ENCODE measurements at places on chromosomes 7 and 10.

- no peak for DNase-seq
Observed at GRCh38 chr7:109821156-109821555, 1251.5 kb downstream of the DNAJB9 start.

GRCh38 chr10:133087045-133087678 lies 562 bp upstream of the ADGRA1 start:
- DNase-seq, result no peak

GRCh38 chr7:148340438-148341280 lies 249.9 kb upstream of the C7orf33 start:
- no peak for DNase-seq

DNA sequence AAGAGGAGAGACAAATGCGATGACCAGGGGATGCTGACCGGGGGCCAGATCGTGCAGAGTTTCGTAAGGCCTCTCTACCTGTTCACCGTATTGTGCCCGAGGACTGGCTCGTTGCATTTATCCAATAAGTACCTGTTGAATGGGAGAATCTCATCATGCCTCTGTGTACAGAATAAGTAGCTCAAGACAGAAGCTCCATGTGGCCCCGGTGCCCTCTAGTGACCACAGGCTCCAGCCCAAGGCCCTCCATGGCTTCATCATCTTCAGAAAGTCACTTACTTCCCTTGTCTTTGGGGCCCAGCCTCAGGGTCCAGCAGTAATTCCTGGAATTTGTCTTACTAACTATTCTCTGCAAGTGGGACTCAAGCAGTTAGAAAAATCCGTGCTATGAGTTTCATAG lies 151.0 kb downstream of the CHN2 start:
- peak; percentile 57 for DNase-seq

GRCh38 chr10:3427347-3427746 lies 254.8 kb upstream of the PITRM1 start:
- DNase-seq, result no peak

DNA sequence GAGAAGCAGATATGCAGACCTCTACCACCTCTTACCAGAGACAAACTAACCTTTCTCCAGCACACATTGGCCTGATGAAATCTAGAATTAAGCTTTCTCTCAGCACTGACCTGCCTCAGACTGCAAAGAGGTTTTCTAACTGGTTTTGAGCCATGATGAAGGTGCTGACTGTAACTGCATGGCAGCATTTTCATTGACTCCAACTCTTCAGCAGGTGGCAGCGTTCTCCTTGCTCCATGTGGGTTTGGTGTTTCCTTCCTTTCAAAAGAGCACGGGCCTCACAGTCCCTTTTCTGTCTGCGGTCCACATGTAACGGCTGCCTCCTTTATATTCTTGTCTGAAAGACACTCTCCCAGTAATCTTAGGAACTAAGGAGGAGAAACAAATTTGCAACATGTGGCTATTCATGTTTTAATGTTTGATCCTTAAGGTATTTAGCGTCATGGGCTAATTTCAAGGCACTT lies 12.6 kb downstream of the KLLN start:
- peak; percentile 36 for DNase-seq

- DNase-seq, result peak; percentile 22
Observed at GRCh38 chr10:124484661-124485060, 23.0 kb downstream of the LHPP start.

DNA sequence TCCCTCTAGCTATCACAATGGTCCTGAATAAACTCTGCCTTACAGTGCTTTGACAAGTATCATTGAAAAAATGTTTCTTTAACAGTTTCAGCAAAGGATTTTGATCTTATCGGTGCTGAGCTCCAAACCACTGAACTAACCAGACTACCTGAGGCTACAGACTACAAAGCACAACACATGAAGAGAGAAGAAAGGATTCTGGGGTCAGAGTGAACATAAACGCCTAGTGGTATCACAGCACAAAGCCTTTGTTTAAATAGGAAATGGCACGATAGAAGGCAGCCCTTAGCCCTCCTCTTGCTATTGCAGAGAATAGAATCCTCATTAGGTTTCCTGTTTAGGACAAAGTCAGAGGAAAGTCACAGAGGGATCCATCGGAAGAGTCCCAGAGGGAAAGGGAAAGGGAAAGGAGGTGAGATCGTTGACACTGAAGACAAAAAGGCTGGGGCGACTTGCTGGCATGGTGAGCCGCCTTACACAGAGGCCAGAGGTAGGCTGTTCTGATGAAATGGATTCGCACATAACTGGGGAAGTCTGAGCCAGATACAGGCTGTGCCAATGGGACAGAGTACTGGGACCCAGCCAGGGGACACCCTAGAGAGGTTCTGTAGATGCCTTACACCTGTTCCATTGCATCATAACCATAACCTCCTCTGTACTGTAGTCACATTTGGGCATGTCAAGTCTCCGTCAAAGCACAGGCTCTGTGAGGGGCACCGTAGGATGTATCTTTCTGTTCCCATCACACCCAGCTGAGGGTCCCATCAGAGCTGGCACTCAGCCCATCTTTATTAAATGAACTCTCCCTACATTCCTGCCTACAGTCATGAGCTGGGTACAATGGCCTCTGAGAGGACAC lies 71.5 kb downstream of the XPNPEP1 start:
- no peak for DNase-seq

- DNase-seq, result no peak
Observed at GRCh38 chr10:86359954-86360353, 6.6 kb downstream of the GRID1 start.

DNA sequence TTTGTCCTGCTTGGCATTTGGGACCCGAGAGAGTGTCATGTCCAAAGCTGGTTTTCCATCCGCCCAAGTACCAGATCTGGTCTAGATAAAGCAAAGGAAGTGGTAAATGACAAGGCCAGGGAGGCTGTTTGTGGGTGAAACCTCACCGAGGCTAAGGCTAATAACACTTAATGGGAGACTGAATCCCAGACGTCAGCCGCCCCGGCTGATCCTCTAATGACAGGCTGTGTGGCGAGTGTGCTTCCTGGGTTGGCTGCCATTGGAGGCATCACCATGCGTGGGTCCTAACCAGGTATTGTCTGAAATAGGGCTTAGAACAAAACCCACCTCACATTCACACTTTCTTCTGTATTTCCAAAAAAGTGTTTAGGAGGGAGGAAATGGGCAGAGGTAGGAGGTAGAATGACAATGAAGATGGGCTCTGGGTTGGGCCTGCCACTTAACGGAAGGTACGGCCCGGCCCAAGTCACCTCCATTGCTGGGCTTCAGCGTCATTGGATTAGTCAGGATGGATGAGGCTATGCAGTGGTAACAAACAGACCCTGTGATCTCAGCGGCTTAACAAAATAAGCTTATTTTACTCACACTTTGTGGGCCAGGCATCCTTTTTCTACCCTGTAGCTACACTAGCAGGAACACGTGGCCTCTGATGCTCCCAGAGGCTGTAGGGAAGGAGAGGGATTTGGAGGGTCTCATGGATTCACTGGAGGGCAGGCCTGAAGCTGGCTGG lies 59.7 kb downstream of the PROSER2 start:
- no peak for DNase-seq

DNA sequence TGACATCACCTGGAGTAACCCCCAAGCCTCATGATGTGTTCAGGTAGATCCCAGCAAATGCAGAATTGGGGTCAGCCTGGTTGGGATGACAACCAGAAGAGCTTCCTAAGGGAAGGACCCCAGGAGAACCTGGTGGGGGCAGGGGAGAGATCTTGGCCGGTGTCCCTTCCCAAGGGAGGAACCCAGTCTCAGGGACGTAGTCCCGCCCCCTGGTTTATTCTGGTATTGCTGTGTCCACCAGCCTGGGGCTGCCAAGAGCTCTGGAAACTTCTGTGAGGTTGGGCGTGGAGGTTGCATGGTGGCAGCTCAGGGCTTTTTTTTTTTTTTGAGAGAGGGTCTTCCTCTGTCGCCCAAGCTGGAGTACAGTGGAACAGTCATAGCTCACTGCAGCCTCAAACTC lies 19.4 kb downstream of the GTF2IRD1 start:
- no peak for DNase-seq

GRCh38 chr7:20030417-20030816 lies 186.8 kb downstream of the MACC1 start:
- no peak for DNase-seq

- no peak for DNase-seq
Observed at GRCh38 chr7:142176901-142177300, 65.4 kb downstream of the MGAM2 start.

DNA sequence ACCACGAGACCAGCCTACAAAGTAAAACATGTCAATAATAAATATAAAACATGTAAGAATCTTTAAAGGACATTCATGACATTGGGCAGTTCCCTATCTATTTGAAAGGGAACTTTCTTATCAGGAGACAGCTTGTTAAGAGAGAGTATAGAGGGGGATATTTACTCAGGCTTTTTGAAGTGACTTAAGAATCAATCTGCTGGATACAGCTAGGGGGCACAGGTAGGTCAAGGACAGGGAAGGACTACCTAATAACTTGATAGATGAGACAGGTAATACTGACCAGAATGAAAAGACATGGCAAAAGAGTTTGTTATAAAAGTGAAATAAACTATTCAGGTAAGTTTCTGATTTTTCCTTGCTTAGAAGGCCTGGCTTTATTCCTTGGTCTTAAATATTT lies 21.8 kb upstream of the LRRD1 start:
- DNase-seq, result no peak

DNA sequence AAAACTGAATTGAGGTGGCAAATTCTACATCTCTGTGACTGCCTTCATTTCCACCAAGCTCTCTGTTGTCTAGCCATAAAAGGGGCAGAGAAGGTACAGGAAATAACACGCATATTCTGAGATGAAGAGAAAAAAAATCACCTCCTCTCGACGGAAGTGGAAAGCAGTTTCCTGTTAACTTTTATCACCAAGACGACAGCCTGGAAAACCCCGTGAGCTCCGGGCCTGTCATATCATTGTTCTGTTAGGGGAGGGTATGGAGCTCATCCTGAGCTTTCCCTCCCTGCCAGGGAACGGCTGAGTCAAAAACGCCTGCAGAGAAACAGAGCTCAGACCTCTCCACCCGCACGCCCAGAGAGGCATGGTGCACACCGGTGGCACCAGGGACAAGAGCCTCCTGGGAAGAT lies 200.3 kb downstream of the PRPF18 start:
- no peak for DNase-seq

DNA sequence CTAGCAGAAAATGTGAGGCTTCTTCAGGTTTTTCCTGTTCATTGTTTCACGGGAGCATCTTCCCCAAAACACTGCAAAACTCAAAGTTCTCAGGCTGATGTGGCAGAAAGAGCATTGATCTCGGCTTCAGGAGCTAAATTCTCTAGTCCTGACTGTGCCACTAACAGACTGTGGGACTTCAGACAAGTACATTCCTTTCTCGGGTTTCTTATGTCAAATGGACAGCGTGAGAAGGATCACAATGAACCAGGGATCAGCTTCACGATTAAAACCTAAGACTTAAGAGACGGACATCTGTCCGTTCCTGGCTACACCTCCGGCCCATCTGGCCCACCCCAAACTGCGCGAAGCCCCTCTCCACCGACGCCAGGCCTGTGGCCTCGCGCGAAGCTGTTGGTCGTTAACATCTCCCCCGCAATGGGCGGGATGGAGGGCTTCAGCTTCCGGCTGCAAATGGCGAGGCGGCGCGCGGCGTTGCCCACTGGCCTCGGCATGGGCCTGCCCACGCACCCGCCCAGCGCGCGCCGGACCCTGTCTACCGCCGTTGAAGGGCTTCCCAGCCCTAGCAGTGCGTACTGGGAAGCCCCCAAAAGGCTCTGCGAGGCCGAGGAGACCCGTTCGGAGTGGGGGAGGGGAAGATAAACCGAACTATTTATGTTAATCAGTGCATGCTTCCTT lies 549 bp upstream of the DDX50 start:
- DNase-seq, result peak; percentile 79

- peak; percentile 94 for DNase-seq
Observed at GRCh38 chr10:18651324-18652007, at the start of gene NSUN6. TSS of gene NSUN6 (minus strand) at chr10:18651587. CDS start at chr10:18651203, 384 bp downstream.

GRCh38 chr7:77458786-77459185 lies 42.6 kb upstream of the GSAP start:
- DNase-seq, result no peak

- DNase-seq, result peak; percentile 22
Observed at GRCh38 chr7:101538596-101539459, 90.3 kb downstream of the MYL10 start.

- no peak for DNase-seq
Observed at GRCh38 chr10:62708569-62708968, 96.0 kb upstream of the ADO start.

- DNase-seq, result no peak
Observed at GRCh38 chr10:83536426-83536825, 602.9 kb upstream of the GHITM start.

DNA sequence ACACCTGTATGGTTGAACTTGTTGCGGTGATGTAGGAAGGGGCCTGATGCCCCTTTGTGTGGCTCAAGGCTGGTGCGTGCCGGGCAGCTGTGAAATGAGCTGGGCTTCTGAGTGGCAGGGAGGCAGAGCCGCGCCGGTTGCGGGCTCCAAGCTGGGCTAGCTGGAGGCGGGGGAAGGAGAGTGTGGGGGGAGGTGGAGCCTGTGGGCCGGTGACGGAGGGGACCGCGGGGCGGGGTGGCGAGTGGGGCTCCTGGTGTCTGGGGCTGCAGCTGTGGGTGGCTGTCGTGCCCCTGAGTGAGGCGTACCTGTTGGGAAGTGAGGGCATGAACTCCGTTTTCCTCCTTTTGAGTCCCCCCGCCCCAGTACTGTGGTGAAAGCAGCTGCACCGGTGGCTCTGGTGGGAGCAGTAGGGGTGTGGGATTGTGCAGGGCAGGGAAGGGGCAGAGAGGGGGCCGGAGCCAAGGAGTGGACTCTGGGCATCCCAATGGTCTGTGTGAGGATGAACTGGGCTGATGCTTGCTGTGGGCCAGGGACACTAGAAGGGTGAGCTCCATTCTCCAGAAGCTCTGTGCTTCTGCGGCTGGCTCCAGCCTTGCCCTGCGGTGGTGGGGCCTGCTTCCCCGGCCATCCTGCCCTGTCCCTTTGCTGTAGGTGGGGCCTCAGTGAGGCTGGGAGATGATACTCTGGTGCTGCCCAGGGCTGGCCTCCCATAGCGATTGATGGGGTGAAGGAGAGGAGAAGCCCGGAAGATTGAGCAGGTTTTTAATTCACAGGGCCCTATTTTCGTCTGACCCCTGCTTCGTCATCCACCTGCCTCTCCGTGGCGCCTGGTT lies 41.7 kb downstream of the INPP5A start:
- DNase-seq, result no peak

GRCh38 chr10:84683980-84684740 lies 355.8 kb downstream of the CCSER2 start:
- DNase-seq, result no peak

DNA sequence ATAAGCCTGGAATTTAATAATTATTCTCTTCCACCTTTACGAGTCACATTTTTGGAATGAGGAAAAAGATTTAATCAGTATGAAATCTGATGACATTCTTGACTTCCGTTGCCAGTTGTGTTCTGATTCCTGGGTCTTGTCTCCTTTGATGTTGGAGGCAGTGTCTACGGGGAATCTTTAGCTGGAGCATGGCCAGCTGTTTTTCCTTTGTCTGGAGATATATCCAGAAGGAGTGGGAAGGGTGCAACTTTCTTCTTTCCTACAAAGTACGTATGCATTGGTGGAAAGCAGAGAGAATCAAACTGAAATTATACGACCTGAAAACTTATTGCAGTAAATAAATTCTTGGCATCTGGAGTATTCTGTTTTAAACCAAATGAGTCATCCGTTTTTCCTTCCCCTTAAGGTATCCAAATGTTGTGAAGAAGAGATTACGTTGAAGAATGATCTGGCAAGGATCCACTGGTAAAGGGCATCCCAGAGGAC lies 6.9 kb upstream of the GNG11 start:
- DNase-seq, result no peak

Measured in midbrain (tissue), 1 donor.